ENCODE measurements at places on chromosomes 7 and 10.

DNA sequence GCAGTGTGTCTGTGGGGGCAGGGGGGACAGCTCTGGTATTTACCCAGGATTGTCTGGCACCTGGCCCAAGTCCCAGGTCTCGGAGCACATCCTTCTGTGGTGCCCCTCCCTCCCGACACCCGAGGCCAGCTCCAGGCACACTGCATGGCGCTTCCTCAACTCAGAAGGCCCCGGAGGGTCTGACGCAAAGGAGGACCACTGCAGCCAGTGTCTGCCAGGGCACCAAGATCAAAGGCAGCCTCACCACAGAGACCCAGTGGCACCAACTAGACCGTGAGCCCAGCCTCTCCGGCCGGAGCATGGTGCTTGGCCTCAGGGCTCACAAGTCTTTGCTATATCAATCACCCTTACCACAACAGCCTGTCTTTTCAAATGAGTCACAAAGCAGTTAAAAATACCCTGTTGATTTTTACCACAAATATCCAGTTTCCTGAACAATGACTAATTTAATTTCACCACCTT is 99.3 kb upstream of the DDC start:
- no peak for DNase-seq

DNA sequence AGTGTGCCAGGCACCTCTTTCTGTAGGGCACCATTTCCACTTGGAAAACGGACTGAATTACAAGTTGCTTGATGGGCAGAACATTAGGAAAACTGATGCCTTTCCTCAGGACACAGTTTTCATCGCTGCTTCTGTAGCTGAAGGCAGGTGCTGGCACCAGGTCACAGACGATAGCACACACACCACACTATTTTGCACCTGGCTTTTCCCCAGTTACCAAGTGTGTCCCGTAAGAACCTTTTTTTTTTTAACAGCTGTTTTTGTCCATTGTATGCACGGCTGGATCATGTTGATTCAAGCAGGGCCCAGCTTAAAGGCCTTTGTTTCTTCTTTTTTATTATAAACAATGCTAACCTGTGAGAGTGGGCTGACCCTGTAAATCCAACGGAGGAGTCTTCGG is 1.3 kb upstream of the GET4 start:
- DNase-seq: peak; percentile 44

GRCh38 chr10:98254234-98254974 is 13.6 kb downstream of the LOXL4 start:
- DNase-seq: no peak

- no peak for DNase-seq
Measured at GRCh38 chr7:48296966-48297365, 125.7 kb downstream of the ABCA13 start.

GRCh38 chr7:112254156-112254555 is 47.7 kb downstream of the ZNF277 start:
- DNase-seq: no peak

- no peak for DNase-seq
Measured at GRCh38 chr7:86025807-86026206, 617.9 kb upstream of the GRM3 start.

DNA sequence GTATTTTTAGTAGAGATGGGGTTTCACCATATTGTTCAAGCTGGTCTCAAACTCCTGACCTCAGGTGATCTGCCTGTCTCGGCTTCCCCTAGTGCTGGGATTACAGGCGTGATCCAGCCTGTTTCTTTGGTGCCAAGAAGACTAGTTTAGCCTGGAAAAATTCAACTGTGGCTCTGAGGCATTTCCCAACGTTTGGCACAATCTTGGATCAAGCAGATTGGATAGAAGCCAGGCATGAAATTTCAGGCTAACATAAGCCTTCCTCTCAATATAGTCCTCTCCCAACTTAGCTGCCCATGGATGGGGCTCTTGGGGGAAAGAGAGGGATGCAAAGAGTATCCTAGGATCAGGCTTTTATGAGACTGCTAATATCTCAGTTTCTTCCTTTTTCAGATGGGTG is 53.8 kb downstream of the APBB1IP start:
- DNase-seq: no peak

- DNase-seq: no peak
Measured at GRCh38 chr10:28478646-28479045, 54.3 kb upstream of the WAC start.

DNA sequence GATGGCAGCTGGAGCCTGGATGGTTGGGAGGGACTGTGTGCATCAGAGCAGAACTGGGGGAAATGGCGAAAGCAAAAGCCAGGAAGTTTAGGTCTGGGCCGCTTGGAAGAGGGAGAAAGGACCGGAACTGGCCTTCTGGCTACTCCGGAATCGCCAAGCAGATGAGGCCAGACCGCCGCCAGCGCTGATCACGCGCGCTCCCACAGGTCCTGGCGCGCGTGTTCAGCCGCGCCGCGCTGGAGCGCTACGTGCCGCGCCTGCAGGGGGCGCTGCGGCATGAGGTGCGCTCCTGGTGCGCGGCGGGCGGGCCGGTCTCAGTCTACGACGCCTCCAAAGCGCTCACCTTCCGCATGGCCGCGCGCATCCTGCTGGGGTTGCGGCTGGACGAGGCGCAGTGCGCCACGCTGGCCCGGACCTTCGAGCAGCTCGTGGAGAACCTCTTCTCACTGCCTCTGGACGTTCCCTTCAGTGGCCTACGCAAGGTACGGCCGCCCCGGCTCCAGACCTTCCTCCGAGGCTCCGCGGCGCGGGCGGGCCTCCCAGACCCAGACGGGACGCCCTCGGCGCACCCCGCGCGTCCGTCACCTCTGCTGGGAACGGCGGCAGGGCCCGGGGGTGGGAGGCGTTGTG is 2.0 kb downstream of the CYP26C1 start:
- no peak for DNase-seq

DNA sequence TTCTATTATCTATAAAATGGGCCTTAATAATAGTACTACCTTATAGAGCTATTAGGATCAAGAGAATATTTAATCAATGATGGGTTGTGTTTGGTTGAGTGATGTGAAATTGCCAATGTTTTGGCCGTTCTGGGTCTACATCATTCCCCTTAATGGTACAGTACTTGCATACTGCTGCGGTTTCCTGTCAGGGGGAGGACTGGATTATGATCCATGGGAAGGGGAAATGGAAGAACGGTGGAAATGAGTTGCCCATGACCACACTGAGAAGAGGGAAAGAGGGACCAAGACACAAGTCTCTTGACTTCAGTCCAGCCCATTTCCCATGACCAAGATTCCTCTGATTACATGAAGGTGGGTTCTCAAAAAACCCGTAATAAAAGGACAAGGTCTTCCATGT is 999 bp upstream of the MRPS24 start:
- DNase-seq: no peak

DNA sequence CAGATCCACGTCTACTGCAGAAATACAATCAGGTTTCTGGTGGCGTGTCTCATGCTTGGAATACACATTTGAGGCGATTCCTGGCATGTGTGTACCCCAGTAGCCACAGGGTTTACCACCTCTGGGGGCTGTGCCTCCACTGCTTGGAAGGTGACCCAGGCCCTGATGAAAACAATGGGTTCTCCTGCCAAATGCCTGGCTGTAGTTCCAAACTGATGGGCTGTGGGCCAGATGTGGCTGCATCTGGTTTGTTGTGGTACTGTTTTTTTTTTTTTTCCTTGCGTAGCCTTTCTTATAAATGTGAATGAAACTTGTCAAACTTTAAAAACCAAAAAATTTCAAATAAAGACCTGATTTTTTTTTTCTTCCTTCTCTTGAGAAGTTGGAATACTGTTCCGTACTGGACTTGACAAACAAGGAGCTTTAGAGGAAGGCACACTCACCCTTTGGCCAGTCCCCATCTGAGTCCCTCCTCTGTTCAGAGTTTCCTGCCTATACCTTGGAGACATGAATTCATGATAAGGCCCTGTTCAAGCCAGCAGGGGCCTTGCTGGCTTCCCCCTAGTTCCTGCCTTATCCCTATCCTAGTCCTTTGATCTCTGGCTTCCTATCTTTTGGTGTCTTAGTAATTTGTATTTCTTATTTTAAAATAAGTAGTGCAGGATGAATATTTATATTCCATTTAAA is 217.1 kb downstream of the PHTF2 start:
- DNase-seq: no peak

GRCh38 chr10:26681076-26681475 is 16.4 kb upstream of the PDSS1 start:
- DNase-seq: no peak

DNA sequence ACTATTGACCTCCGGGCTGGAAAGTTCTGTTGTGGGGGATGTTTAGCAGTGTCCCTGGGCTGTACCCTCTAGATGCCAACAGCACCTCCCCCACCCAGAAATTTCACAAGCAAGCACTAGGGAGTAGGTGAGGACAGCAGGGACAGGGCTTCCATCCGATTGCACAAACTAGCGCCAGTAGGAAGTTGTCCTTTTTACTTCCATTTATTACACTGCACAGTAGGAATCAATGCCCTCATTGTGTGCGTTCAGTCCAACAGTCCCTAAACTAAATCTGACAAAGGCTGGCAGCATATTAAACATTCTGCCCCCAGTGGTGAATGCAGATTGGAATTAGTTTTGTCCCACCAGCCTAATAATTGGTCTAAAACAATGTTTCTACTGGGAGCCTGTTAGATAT is 6.4 kb upstream of the SOSTDC1 start:
- peak; percentile 67 for DNase-seq

- DNase-seq: no peak
Measured at GRCh38 chr7:48427671-48428070, 256.4 kb downstream of the ABCA13 start.

DNA sequence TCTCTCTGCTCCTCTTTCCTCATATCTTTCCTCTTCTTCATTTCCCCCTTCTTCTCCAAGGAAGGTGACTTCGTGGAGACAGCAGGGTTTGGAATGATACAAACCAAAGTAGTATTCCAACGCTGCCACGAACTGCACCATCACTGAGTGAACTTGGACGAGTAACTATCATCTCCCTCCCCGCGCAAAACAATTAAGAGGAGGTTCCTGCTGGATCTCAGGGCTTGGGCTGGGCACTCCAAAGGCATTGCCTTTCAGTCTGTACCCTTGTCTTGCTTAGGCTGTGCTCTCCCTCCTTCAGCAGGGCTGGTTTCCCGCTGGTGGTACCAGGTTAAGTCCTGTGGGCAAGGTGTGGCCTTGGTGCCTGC is 790 bp upstream of the PITX3 start:
- DNase-seq: no peak

DNA sequence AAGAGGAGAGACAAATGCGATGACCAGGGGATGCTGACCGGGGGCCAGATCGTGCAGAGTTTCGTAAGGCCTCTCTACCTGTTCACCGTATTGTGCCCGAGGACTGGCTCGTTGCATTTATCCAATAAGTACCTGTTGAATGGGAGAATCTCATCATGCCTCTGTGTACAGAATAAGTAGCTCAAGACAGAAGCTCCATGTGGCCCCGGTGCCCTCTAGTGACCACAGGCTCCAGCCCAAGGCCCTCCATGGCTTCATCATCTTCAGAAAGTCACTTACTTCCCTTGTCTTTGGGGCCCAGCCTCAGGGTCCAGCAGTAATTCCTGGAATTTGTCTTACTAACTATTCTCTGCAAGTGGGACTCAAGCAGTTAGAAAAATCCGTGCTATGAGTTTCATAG is 151.0 kb downstream of the CHN2 start:
- peak; percentile 91 for DNase-seq

DNA sequence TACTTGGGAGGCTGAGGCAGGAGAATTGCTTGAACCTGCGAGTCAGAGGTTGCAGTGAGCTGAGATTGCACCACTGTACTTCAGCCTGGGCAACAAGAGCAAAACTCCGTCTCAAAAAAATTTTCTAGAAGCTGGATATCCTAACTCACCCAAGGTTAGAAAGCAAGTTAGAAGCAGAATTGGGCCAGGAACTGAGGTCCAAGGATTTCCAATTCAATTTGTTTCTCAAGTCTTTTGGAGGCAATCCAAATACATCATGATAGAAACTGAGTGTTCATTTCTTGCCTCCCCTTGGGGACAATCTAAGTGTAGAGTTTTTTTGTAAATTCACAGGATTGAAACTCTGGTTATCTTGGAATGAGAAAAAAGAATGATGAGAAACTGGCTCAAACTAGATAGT is 45.5 kb downstream of the LAMB1 start:
- no peak for DNase-seq

- no peak for DNase-seq
Measured at GRCh38 chr7:149721084-149721601, 52.2 kb downstream of the ZNF467 start.

DNA sequence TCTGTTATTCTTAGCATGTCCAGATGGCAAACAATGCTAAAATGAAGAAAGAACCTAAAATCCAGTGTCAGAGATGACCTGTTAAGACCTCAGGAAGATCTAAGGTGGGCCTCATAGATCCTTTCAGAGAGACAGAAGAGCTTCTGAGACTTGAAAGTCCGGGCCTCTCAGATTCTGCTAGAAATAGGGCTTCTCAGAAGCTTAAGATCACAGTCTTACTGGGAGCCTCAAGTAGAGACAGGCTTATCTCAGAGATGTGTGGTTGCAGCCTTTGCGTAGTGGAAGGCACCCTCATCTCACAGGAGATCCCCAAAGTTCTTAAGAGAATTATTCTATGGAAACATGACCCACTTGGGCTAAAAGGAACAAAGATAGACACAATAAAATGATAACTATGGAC is 642.8 kb downstream of the TNS3 start:
- no peak for DNase-seq
